ENCODE measurements at places on chromosomes 6 and 20.

DNA sequence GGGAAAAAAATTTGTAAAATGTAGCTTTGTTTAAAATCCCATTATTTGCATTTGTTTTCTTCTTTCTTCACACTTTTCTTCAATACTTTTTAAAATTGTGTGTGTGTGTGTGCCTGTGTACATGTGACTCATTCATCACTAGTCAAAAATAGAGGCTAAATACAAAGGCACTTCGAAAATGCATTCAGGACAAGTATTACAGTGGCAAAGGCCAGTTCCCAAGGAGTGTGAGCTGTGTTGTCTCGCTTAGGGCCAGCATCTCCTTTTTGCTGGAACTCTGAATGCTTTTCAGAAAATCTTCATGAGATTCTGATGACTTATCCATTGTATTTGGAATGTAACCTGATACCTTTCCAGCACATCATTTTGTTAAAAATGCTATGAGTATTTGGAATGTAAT lies 288.5 kb upstream of the CNR1 start:
- DNase-seq = no peak

GRCh38 chr6:20661721-20662120 lies 127.5 kb downstream of the CDKAL1 start:
- DNase-seq = no peak

DNA sequence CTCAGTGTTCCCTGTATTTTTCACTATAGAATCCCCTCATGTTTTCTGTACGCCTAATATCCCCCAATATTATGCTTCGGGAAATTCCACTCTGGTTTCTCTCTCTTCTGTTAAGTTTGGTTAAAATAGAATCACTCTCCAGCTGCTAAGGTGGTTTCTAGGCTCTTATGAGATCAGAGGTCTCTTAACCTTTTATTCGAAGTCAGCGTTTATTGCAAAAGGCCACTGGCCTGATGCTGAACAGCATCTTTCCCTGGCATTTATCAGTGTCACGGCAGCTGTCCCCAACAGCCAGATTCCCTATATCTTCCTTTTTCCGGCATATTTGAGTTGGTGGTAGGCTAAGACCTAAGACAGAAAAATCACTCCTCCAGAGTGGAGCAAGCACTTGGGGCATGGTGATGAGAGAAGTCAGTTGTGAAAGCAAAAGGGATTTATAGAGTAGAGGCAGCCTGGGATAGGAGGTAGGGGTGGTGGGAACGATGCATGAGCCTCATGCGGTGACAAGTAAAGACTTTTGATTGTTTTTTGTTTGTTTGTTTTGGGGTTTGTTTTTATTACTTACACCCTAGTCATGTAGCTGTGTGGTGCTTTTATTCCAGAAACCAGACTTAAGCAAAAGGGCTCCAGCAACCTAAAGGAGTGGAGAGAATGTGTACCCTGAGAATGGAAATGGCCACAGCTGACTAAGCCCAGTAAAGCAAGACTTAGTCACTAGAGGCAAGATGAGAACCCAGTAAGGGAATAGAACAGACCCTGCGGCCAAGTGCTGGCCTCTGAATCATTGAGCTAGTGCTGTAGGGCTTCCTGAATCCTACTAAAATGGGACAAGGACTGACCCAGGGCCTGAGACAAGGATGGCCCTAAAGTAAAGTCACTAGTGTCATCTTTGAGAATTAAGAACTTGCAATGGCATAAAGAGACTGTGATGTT lies 233.0 kb upstream of the PRND start:
- DNase-seq = no peak

DNA sequence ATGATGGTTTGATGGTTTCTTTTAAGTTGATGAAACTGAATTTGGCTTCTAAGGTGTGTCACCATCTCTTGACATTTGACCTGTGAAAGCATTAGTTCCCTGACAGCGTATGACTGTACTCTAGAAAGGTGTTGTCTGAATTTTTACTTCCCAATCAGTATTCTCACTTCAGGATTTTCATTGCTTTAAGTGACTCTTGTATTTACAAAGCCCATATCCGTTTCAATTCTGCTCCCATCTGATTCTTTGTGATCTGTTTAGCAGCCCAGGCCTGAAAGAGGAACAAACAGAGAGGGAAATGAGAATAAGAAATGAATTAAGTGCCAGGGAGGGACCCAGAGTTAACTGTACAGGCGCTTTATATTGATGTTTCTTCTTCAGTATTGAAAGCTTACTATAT lies 73.7 kb downstream of the FARS2 start:
- no peak for DNase-seq

DNA sequence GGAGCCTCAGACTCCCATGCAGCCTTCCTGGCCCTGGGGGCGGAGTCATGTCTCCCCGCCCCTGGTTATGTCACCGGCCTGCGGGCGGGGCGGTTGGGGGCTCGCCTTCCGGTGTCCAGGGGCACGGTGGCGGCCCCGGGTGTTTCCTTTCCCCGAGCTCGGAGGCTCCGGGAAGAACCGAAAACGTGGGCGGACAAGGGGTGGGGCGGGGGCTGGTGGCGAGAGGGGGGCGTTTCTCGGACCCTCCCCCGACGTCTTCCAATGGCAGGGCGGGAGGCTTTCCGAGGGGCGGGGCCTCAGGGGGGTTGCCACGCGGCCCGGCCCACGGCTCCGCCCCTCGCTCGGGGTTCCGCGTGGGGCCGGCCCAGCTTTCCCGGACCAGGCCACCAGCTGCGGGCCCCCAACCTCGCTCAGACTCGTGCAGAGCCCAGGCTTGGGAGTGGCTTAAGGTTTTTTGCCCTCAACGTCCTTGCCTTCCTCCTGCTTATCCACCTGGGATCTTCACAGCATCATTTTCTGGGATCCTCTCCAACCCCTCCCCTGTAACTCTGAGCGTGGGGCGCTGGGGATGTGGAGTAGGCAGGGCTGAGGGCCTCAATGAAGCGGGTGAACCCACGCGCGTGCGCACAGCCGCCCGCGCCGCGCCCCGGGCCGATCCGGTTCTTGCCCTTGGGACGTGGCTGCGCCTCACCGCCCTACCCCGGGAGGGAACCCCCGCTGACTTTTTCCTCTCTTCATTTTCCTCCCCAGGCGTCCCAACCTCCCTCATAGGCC lies 2.1 kb upstream of the NRN1 start:
- DNase-seq = no peak

DNA sequence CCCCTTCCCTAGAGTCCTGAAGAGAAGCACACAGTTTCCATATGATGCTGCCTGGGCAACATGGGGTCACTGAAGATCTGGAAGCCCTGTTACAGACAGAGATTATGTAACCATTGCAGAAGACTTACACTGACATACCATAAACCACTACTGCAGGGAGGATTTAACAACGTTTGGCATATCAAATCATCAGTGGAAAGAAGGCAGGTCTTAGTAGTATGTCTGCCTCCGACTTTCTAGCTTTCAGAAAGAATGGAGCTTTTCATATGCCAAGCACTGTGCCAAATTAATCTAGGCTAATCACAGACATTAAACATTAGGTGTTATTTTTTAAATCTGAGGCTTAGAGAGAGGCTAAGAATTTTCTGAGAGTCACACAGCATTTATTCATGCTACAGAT lies 144.3 kb downstream of the ADGRB3 start:
- no peak for DNase-seq

GRCh38 chr6:41519305-41519744 lies 26.9 kb upstream of the FOXP4 start:
- DNase-seq = no peak

DNA sequence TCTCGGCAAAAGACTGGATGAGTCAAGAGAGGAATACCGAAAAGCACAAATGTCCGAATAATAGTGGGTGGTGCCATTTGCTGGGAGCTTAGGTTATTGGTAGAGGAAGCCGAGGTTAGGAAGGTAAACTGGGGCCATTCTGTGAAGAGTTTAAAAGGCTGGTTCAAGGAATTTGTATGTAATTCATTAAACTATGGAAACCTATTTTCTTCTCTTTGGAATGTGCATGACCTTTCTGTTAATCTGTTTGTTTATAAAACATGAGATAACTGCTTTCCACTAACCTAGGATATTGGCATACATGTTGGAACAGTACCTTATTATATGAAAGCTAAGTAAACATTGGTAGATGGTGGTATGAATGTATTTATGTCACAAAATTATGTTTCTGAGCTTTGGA lies 71.8 kb downstream of the LCA5 start:
- DNase-seq = no peak

GRCh38 chr6:33812669-33813068 lies 8.9 kb upstream of the MLN start:
- DNase-seq = peak; percentile 42

DNA sequence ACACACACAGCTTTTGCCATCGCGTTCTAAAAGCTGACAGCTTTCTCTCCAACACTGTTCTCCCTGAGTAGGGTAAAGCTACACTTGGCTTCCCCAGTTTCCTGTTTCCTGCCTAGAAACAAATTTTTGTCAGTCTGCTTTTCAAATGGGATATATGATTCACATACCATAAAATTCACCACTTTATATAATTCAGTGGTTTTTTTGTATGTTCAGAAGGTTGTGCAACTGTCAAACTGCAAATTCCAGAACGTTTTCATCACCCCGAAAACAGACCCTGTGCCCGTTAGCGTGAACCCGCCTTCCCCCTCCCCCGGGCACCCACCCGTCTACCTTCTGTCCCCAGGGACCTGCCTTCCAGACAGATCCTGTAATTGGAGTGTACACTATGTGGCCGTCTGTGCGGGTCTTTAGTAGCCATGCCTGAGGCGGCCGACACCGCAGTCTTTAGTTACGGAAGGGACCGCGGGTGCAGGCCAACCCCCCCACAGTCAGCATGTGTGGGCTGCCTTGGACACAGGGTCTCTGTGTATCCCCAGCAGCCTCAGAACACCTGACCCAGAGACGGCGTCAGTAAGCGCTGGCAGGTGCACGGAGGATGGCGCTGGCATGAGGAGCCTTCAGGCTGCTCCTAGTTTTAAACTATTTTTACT lies 16.6 kb downstream of the HRH3 start:
- no peak for DNase-seq

- DNase-seq = peak; percentile 40
Observed at GRCh38 chr6:94071835-94072234, 652.5 kb upstream of the EPHA7 start.

- no peak for DNase-seq
Observed at GRCh38 chr20:33843854-33844253, 32.7 kb downstream of the CHMP4B start.

DNA sequence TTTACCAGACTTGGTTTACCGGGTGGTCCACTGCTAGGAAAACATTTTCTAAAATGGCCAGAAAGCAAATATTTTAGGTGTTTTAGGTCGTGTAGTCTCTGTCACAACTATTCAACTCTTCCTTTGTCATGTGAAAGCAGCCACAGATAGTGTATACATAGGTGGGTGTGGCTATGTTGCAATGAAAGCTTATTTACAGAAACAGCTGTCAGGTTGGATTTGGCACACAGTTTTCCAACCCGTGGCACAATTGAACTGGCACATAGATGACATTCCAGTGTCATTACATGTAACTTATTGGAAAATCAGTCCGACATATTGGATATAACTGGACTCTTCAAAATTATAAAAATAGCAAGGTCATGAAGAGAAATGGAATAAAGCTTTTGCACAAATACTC lies 68.9 kb upstream of the KCNQ5 start:
- no peak for DNase-seq

DNA sequence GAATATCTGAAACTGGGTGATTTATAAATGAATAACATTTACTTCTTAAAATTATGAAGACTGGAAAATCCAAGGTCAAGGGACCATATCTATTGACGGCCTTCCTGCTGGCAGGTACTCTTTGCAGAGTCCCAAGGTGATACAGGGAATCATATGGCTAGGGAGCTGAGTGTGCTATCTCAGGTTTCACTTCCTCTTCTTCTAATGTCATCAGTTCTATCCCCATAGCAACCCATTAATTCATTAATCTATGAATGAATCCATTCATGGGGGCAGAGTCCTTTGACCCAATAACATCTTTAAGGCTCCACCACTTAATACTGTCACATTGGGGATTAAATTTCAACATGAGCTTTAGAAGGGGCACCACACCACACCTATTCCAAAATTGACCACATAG lies 772.0 kb downstream of the HACE1 start:
- DNase-seq = no peak

Measured in spinal cord (tissue), 10 donors.